Stimulated activated CD8-positive, alpha-beta memory T cell treated with anti-CD3 and anti-CD28 coated beads, Interleukin-4, amount 100 ng/mL, for 4 hours (primary cell): ENCODE measurements at places on chromosomes 5 and 9.

GRCh38 chr5:109690242-109690974, 681 bp downstream of the MAN2A1 start:
- DNase-seq = peak; percentile 5

- DNase-seq = no peak
These were observed 80.3 kb downstream of the HRH2 start for GRCh38 chr5:175738126-175738525.

- DNase-seq = no peak
These were observed 99.9 kb downstream of the KLF4 start for GRCh38 chr9:107389617-107390071.

DNA sequence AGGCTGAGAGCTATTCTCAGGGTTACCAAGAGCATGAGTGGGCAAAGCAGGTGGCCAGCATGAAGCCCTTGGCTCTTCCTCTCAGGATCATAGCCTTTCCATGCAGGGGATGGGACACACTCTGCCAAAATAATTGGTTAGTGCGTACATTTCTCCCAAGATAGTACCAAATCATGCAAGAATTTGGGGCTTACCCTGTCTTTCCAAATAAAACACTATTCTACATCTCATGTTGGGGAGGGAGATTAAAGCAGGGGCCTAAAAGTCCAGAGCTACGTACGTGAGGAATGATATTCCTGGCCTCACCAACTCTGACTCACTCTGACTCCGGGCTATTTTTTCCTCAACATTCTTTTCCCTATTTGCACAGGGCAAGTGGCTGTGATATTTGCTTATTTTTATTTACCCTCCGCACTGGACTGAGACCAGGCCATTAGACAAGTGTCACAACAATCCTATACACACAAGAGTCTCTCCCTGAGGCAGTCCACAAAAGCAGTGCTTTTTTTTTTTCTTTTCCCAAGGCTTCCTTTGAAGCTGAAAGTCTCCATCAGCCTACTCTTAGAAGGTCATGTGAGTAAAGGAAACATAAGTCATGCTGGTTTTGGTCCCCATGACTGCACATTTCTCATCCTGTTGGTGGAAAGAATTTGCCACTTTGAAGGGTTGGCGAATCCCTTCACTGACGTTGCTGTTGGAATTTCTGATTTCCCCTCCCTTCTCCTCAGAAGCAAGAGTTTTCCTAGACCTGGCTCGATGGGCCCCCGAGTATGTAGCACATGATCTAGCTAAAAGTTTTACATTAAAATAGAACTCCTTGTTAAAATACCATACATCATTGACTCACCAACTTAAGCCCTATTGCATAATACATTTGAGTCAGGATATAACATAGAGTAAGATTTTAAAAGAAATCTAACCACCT, 40.0 kb downstream of the TMEM252 start:
- no peak for DNase-seq

- no peak for DNase-seq
These were observed 412.7 kb downstream of the EFNA5 start for GRCh38 chr5:107257885-107258520.

DNA sequence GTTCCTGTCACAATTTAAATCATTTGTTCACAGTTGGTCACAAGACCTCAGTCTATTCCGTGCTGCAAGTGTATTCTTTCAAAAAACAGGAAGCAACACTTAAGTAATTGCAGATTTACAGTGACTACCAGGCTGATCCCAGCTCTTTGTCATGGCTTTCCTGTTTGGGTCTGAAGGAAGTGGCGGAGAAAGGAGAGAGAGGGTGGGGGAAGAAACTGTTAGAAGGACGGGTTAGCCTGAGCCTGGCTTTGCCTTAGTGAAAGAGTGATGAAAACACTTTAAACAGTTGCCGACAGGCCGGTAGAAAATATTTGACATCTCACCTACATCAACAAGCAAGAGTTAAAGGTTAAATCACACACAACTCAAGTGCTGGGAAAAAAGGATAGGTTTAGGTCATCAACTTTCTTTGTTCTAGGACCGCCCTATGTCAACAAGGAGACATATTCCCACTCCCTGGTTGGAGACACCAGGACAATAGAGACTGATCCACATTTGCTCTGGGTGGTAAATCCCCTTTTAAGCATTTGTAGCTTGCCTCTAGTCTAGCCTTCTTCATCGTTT, 102.2 kb upstream of the DAB2 start:
- DNase-seq = no peak

GRCh38 chr5:158388021-158388420, 529.1 kb upstream of the CLINT1 start:
- DNase-seq = no peak

DNA sequence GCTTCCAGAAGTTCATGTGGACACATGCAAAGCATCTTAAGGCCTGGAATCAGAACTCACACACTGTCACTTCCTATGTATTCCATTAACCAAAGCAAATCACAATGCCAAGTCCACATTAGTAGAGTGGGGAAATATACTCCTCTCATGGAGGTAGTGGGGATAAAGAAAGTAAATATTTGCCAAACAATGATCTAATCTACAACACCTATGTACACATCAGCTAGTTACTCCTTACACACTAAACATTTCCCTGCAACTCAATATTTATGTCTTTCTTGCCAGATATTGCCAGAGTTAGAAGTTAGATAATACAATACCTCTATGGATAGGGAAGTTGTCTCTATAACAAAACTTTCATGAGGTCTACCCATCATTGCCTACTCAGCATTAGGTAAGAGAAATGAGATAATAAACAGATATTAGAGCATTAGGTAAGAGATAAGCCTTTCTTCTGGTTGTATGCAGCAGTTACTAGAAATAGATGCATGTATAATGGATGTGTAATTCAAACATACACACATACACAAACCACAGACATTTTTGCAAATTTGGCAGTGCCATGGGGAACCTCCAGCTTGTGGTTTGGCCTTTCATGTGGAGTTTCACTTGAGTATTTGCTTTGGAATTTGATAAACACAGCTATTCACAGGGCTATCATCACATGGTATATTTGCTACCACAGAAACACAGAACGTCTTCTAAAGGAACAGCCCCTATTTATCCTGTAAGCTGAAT, 196.5 kb downstream of the TLE1 start:
- no peak for DNase-seq

DNA sequence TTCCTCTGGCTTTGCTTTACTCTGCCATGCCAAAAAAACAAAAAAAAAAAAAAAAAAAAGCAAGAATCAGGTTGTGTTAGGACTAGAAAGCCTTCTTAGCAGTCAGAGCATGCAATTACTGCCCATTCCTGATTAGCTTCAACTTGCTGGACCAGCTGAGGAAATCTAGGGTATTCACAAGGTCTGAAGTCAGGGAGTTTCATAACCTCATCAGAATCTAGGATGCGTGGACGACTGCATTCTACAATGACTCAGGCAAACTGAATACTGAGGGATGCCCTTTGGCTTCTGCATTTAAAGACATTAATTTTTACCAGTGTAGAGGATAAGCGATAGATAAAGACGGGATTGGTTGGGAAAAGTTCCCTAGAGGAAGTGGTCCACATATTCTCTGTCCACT, 39.2 kb upstream of the SHOC1 start:
- DNase-seq = no peak

GRCh38 chr5:160792732-160793529, 59.1 kb downstream of the ATP10B start:
- DNase-seq = no peak

DNA sequence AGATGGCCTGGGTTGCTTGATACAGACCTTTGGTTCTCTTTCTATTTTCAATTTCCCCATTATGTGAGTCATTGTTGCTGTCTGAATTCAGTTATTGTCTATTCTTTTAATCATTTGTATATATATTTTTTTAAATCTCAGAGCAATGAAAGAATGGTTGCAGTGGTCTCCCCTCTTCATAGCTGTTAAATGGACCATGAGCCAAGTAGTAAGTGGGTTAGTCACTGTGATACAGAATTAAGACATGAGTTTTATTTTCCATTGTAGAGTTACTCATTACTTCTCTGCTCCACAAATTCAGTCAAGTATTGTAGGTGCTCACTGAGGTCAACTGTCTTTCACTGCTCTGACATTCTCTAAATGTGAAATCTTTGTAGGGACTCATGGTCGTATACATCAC, 174.6 kb upstream of the GRAMD2B start:
- DNase-seq = no peak

GRCh38 chr5:124457101-124457500, 289.3 kb downstream of the ZNF608 start:
- DNase-seq = no peak

GRCh38 chr5:74402553-74402952, 238.0 kb downstream of the ENC1 start:
- no peak for DNase-seq

- peak; percentile 81 for DNase-seq
These were observed at the start of gene C9orf72 for GRCh38 chr9:27572918-27573633. Gene C9orf72 (minus strand): TSS chr9:27573481. CDS start chr9:27567120, 6,361 bp downstream.

- DNase-seq = no peak
These were observed 474 bp downstream of the HMGCR start for GRCh38 chr5:75337366-75338021.

- no peak for DNase-seq
These were observed 4.2 kb downstream of the GCNT1 start for GRCh38 chr9:76463211-76463610.

- no peak for DNase-seq
These were observed 223.4 kb downstream of the DOCK8 start for GRCh38 chr9:438066-438465.
